ENCODE measurements at places on chromosomes 16 and 17. TPM values are rescaled to one million over a fixed set of nuclear protein-coding genes. Genes with fewer than 3 reads are reported as not detected.
A peak's percentile ranks its signal among the peaks of the same experiment; 100 is the strongest.

DNA sequence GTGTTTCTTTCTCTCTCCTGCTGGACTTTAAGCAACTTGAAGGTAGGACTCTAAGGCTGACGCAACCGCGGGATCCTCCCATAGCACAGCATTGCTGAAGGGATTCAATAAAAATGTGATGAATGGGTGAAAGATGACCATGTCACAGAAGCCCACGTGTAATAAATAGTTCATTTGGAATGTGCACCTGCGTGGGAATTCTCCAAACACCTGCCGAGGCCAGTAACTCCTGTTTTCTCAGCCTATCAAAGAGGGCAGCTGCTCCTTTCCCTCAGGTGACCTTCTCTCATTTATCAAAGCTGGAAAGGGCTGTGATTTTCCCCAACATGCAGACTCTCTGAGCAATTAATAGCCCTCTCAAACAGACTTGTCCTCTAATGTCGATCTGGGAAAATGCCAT is 235.7 kb downstream of the STX8 start:
- DNase-seq = no peak

GRCh38 chr16:3036726-3037315 is at the start of gene BICDL2:
TSS of gene BICDL2 (minus strand) at chr16:3036944. CDS start at chr16:3035496, 1,448 bp downstream.
- DNase-seq = no peak

DNA sequence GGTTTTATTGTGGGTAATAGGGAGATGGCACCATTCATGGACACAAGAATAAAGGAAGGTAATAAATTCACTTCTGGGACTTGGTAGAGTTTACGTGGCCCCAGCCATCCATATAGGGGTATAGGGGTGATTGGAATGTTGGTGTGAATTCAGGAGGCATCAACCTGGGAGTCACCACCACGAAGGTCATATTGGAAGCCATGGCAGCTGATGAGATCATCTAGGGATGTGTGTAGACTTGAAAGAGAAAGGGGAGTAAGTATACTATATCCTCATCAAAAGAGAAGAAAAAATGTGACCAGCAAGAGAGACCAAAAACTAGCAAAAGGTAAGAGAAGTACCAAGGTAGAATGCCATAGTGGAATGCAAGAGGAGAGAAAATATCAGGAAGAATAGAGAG is 26.6 kb upstream of the GINS3 start:
- no peak for DNase-seq

GRCh38 chr17:41782142-41782541 is 4.4 kb downstream of the JUP start:
- DNase-seq = peak; percentile 93

DNA sequence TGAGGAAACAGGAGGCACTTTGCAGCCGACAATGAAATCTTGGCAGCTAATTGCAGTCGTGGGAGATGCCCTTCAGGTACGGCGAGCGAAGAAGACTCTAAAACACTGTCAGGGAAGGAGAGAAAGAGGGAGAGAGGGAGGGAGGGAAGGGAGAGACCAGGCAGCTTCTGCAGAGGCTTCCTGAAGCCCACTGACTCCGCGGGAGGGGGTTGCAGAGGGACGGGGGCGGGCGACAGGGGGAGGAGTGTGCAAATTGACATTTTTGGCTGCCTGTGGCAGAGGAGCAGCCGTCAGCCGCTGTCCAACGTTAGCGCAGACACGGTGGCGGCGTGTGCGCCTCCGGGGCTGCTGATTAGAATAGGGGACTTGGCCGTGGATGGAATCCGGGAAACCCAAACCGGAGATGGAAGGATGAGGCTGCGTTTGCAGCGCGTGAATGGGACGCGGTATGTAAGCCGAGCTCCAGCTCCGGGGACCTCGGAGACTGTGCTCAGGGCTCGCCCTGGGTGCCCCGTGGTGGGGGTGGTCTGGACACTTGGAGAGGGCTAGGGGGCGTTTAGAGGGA is 849.1 kb upstream of the RBFOX1 start:
- no peak for DNase-seq

GRCh38 chr16:19307587-19308241 is 22.2 kb downstream of the CLEC19A start:
- no peak for DNase-seq

DNA sequence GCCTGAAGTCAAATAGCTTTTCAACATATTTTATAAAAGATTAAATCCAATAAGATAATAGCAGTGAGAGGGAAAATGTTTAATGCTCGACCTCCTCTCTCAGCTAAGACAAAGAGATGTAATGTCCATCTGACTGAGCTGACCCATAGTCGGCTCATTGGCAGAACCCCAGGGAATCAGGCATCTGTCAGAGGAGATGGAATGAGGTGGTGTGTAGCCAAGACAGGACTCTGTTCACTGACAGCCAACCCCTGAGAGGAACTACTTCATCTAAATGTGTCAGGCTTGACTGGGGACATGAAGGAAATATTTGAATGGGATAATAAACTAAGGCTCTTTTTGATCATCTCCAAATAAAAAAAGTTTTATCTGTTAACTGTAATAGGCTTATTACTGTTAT is 188.0 kb downstream of the CDH11 start:
- peak; percentile 20 for DNase-seq

GRCh38 chr16:3532741-3533140 is 31.9 kb downstream of the CLUAP1 start:
- DNase-seq = no peak

DNA sequence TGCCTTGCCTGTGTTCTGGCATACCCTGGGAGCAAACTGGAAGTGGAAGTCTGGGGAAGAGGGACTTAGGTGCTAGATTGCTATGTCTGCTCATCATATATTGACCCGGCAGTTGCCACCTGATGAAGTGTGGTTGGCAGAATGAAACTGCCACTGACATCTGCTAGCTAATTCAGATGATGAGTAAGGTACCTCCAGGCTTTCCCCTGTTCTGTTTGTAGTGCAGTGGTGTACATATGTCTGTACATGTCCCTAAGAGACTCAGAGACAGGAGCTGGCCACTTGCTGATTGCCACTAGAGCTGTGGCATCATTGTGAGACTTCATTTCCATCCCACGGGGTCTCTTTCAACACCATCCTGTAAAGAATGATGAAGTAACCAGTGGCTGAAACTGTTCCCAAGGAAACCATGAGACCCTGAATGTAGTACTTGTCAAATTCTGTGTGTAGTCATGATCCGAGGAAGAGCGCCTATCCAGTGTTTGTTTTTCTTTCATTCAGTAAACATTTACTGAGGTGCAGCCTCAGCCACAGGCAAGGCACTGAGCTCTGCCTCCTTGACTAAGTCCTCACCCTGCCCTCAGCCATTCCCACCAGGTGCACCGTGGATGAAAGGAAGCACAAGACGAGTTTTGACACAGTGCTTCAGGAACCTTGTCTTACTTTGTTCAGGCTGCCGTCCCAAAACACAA is 13.2 kb downstream of the CLUAP1 start:
- no peak for DNase-seq

DNA sequence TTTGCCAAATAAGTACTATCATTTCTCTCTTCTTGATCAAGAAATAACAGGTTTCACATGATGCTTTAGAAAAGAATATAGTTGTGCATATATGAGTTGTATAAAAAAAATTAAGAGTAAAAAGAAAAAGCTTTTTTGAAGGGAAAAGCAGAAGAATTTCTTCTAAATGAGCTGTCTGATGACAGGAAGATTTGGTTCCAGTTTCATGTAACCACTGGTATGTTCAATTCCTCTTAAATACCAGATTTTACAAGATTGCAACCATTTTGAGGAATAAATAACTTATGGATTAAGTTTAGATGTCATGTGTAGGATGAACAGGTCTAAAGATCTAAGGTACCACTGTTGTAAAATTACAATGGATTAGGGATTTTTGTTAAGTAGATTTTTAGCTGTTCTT is 45.0 kb downstream of the VMP1 start:
- DNase-seq = no peak

DNA sequence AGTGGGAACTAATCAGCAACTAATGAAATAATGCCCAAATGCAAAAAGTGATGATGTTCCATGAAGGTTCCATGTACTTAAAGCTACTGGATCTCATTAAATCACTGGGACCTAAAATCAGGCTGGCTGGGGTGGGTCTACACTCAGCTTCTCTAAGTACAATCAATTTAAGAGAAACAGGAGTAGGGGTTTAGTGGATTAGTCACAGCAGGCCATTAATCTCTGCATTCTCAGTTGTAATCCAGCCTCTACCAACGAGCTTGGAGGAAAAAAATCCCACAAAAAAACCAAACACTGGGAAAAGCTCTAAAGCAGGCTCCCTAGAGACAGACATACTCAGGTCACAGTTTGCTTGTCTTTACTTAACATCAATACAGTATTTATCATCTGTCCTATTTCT is 15.0 kb downstream of the CA10 start:
- no peak for DNase-seq

DNA sequence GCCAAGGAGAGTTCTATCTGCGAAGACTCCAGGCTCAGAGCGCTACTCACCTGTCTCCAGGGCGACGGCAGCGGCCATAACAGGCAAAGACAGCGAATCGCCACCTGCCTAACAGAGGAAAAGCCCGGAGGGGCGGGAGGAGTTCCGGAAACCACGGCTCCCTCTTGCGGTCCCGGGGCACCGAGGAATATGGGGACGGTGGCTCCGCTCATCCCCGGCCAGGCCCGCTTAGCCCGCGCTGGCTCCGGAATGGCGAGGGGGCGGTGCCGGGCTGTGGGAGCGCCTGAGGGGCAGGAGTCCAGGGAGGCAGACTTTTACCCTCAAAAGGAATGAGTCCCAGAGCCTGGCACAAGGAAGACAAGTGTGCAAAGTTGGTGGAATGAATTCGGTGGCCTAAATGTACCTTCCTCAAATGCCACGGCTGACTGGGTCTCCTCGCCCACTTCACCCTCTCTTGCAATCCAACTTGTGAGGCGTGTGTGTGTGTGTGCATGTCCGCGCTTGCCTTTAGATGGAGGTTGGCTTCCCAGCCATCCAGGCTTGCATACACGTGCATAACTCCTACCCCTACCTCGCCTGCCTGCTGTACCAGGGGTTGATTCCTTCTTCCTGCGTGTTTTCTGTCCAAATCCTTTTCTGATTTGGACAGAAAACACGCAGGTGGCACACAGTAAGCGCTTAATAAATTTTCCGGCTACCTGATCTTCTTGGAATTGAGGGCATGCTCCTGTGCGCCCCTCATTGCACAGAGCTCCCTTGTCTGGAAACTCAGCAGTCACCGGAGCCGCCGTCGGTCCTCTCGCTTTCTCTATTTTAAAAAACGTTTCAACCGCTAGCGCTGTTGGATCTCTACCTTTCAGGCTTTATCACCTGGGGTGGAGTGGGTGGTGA is 3.5 kb downstream of the C17orf100 start:
- peak; percentile 49 for DNase-seq

- DNase-seq = no peak
These were observed 1.6 kb downstream of the IGF2BP1 start for GRCh38 chr17:48998587-48999440.

The RASD1 gene
- total RNA-seq = 63.8 TPM

- no peak for DNase-seq
These were observed 201.5 kb upstream of the TNRC6C start for GRCh38 chr17:77756846-77757560.

GRCh38 chr17:3904501-3904900 is 11.6 kb upstream of the CAMKK1 start:
- DNase-seq = no peak

- no peak for DNase-seq
These were observed 71.3 kb upstream of the METRNL start for GRCh38 chr17:83008186-83008510.

Data from right cardiac atrium (tissue), 5 donors.